ENCODE measurements at places on chromosomes 1 and 21.

GRCh38 chr1:39733161-39733560 lies 5.5 kb upstream of the PPIE start:
- DNase-seq = no peak

DNA sequence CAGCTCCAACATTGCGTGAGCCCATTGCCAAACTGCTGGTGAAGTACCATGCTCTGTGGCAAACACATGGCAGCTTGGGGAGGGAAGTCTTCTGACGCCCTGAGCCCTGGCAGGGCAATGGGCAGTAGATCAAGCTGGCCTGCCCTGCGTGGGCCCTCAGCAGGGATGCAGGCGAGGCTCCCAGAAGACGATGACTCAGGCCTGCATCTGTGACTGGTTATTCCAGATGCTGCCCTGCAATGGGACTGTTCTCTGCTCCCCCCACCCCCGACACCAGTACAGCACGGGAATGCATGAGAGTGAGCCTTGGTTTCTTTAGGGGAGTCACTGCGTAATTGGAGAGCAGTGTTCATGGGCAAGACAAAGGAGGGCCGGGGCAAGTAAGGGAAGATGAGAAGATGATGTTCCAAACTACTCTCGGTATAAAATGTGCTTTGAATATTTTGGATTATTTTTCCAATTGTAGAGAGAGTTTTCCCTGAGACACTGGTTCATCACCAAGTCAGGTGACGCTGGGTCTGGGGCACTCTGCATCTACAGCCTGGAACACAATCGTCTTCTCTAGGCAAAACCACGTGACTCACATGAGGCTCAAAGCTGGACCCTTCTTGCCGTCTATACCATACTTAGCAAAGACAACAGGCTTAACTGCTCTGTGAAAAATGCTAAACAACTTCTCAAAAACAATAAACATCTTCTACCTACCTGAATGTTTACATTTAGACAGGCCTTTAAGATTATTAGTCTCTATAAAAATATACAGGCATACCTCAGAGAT lies 9.0 kb upstream of the C1orf198 start:
- no peak for DNase-seq

DNA sequence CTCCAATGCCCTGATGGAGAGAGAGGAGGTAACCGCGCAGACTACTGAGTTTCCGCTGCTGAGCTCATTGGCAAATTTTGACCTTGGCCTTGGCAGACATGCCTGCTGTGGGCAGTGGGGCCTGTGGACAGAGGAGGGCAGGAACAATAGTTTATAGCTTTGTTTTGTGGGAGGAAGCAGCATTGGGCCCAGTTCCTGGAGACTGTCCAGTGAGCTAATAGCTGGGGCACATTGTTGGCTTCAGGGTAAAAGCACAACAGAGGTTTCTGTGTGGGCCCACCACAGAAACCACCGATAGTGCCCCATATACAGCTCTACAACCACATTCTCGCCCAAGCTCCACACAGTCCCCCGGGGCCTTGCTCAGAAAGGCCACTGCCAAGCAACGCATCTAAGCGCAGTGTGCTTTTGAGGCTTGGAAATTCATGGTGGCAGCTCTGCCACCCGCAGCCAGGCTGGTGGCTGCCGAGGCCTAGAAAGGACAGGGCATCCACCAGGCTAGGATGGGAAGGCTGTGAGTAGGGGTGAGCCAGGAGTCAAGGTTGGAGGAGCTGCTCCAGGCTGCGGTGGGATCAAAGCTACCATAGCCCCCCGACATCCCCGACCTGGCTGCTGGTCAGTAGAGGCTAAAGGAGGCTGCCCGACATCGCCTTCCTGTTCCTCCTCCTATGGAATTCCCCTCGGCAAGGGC lies 43.2 kb downstream of the NEK2 start:
- DNase-seq = no peak

DNA sequence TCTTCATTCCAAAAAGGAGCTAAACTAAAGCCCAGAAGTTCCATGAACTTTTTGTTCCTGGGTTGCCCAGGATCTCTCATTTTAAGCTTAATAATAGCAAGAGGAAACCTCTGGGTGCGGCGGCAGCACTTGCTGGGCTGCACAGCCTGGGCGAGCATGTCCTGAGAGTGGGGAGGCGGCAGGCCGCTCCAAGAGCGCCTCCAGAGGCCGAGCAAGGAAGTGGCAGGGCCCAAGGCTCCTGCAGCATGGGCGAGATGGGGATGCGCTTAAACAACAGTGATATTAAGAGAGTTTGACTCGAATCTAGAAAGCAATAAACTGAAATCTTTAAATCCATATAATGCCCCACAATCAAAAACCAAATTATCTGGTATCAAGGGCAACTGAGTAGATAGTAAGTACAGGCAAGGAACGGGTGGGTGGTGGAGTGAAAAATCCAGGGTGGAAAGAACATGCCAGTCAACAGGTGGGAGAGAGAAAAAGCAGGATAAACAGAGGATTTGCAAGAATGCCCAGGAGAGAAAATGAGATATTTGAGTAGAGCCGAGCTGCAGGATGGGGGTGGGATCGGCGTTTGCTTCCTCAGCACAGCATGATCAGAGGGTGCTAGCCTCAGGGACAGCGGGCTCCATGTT lies 14.1 kb upstream of the TNR start:
- DNase-seq = no peak

GRCh38 chr1:54805981-54806381 lies 4.9 kb upstream of the TTC22 start:
- DNase-seq = no peak

GRCh38 chr1:231069333-231069732 lies 29.3 kb upstream of the FAM89A start:
- DNase-seq = no peak

- no peak for DNase-seq
Measured at GRCh38 chr1:202711949-202712635, 1.8 kb upstream of the SYT2 start.

- DNase-seq = no peak
Measured at GRCh38 chr1:57910782-57911181, 486.9 kb upstream of the DAB1 start.

DNA sequence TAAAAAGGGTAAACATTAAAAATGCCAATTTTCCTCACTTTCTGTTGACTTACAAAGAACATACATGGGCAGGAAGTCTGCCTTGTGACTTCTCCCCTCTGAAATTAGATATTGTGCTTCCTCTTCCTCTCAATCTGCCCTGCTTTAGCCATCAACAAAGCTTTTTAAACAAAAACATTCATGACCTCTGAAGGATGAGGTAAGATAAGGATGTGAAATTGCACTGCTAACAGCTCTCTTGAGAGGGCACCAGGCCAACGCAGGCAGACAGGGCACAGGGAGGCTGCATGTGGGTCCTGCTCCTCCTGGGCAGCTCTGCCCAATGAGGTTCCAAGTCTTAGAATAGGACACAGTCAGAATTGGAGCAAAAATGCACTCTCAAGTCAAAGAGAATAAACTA lies 62.1 kb downstream of the DEGS1 start:
- no peak for DNase-seq

DNA sequence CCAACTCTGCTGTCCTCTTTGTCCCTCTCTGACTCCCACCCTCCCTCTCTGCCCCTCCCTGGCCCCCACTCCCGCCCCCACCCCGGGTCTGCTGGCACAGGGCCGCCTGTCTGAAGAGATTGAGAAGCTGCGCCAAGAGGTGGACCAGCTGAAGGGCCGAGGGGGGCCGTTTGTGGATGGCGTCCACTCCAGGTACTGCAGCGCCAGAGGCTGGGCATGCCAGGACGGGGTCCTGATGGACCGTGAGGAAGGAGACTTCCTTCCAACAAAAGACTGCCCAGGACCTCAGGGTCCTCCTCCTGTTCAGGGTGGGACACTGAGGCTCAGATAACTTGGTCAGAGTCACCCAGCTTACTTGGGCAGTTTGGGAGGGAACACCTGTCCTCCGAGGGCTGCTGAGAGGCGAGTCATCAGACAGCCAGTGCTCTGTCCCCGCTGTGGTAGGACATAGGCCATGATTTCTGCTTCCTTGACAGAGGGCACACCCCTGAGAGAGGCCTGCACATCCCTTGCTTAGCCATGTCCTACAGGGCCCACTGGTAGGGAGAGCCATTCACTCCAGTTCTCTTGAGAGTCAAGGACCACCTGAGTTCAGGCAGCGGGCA lies 23.4 kb downstream of the PPFIA4 start:
- no peak for DNase-seq

- no peak for DNase-seq
Measured at GRCh38 chr1:42774928-42775526, 8.0 kb downstream of the C1orf50 start.

- no peak for DNase-seq
Measured at GRCh38 chr1:39268112-39268581, 63.7 kb downstream of the MACF1 start.

DNA sequence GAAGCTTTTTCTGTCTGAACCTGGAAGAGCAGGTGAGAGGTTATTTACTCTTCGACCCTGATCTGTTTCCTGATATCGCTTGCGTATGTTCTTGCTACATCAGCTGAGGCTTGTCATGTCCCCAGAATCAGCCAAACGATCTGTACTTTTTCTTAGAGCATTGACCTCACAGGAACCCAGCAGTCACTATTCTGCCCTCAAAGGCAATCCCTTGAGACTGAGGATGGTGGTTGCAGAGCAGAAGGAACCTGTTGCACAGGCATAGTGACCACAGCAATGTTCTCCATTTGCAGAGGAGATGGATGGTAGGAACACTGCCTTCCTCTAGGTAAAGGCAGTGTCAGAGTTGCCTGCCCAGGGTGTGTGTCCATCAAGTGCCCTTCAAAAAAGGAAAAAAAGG lies 11.3 kb upstream of the LACTBL1 start:
- no peak for DNase-seq

DNA sequence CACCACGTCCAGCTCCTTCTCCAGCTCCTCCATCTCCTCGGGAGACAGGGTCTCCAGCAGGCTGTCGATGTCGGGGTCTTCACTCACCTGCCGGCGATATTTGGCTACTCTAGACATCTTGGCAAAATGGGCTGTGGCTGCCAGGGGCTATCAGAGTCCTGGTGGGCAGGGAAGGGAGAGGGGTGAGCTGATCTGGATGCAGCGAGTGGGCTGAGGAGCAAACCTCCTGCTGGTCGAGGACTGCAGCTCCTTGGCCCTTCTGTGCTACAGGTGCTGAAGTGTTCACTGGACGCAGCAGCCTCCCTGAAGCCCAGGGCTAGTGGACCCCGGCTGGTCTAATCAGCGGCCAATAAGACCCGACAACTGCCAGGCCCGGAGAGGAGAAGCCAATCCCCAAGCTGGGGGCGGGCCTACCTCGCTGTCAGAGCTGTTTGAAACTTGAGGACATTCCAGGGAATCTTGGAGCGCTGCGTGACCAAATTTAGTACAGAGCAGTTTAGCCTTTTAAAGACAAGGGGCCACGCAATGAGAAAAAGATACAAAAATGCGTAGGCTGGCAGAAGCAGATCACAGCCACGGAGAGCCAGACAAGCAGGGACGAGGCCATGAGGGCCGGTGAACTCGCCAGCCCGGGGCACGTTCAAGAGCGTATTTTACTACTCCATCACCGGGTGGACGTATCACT lies at the start of gene LMOD1:
TSS of gene LMOD1 (minus strand) at position 325 of the 685 bp plus-strand sequence. CDS start at position 117, 208 bp downstream.
- DNase-seq = no peak

GRCh38 chr21:32764186-32764585 lies 7.4 kb downstream of the PAXBP1 start:
- no peak for DNase-seq

- no peak for DNase-seq
Measured at GRCh38 chr1:29679828-29680558, 443.7 kb downstream of the PTPRU start.
